Jurkat, Clone E6-1 (cell line): ENCODE measurements at places on chromosomes 7 and 10.

- DNase-seq, result no peak
These were observed 4.1 kb upstream of the PLAU start for GRCh38 chr10:73906524-73907447.

GRCh38 chr10:88866454-88866853 lies 13.6 kb upstream of the STAMBPL1 start:
- DNase-seq, result no peak

- DNase-seq, result no peak
These were observed 13.8 kb downstream of the SUFU start for GRCh38 chr10:102517553-102517952.

GRCh38 chr7:105816266-105816843 lies 60.0 kb downstream of the ATXN7L1 start:
- no peak for DNase-seq

DNA sequence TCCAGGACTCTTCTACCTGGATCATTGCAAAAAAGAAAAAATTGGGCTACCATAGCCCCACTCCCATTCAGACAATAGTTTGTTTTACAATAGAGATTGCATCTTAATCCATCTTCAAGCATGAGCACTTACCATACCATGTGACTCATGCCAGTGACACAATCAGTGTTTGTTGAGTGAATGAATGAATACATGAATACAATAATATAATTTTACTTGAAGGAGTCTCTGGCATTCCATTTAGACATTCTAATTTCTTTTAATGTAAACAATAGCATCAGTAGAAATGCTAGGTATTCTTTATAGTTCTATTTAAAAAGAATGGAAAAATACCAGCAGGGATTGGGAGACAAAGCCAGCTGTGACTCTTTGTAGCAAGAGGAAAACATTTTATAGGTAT lies 141.6 kb upstream of the AKR1E2 start:
- DNase-seq, result no peak

GRCh38 chr7:91265693-91266066 lies 1.4 kb downstream of the FZD1 start:
- DNase-seq, result no peak

GRCh38 chr7:119514326-119514725 lies 758.6 kb upstream of the KCND2 start:
- no peak for DNase-seq

DNA sequence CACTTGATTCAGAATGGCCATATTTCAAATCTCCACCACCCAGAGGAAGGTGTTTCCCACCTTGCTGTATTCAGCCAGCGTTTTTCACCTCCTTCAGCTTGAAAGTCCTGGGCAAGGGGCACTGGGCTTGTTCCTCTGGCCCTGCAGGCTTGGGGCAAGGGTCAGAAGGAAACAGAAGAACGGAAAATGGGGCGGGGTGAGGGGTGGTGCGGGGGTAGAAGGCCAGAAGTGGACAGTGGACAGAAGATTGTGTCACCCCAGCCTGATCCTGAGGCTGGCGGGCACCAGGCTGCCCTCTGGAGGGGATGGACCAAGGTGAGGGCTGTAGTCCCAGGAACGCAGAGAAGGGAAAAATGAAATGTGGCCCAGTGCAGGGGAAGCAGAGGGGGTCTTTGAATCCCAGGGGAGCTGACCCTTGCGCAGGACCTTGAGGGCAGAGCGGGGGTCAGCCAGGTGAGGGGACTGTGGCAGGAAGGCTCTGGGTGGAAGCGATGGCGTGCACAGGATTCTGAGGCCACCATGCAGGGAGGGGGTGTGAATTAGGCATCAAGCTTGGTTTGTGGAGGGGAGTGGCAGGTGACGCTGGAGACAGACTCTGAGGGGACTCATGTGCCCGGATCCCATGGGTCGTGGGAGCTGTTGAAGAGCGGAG lies 23.0 kb downstream of the TMEM120A start:
- DNase-seq, result no peak

DNA sequence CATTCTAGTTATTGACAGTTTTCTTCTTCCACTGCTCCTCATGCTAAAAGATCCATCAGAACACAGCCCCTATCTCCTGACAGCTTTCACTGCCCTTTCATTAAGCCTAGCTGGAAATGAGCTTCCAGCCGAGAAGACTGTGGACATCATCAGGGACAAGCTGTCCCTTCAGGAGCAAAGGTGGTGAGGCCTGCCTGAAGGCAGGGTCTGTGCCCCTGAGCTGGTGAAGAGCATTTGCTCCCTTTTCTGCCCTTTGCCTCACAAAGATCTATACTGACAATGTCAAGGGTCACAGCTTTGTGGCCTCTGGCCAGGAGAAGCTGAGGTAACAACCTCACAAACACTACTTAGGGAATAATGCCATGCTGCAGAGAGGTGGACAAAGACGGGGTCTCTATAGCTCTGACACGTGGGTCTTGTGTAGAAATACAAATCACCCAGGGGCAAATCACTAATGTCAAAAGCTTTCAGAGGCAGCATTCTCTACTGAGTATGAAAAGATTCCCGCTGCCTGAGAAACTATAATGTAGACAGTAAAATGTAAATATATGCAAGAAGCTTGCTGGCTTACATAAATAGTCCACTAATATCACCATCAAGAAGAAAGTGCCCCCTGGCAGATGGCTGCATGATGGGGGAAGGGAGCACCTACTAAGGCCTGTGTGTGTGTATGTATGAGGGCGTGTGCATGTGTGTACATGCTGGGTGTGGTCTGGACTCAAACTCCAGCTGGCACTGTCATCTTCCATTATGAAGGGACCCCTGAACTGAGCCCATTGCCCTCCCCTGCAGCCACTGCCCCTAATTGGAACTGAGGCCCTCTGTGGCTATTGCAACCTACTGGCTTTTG lies 55.8 kb downstream of the HBP1 start:
- DNase-seq, result no peak

DNA sequence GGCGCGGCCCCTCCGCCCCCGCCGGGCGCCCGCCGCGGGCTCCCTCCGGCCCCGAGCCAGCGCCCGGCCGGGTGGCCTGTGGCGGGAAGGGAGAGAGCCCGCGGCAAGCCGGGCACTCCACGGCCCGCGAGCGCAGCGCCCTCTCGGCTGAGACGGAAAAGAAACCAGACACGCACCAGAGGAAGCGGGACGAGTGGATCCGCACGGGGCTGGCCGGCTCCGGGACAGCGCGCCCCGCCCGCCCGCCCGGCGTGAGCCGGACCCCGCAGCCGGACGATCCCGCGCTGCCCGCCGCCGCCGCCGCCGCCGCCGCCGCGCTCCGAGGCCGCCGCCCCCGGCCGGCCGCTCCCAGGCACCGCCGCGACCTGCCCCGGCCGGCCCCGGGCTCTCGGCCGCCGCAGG lies 300 bp downstream of the ARHGAP21 start:
- DNase-seq, result no peak

DNA sequence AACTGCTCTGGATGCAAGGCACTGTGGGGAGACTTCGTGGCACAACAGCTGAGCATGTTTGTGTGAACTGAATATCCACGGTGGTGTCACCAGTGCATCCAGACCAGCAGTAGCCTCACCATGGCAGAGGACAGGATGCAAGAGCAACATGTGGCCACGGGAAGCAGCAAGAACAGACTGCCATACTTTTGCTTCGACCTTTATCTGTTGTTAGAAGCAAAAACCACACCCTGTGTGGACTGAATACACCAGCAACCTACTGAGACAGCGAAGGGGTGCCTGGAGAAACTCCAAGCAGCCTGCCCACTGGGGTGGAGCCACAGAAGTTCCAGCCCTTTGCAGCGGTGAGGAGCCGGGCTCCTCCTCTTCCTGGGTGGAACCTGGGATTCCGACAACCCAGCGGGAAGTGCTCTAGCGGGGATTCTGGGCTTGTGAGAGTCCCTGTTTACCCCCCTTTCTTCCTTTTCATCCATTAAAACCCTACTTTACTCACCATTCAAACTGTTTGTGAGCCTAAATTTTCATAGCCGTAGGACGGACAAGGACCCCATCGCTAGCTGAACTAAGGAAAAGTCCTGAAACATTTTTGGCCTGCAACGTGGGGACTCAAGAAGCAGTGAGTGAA lies 584.9 kb downstream of the GRM8 start:
- DNase-seq, result no peak

DNA sequence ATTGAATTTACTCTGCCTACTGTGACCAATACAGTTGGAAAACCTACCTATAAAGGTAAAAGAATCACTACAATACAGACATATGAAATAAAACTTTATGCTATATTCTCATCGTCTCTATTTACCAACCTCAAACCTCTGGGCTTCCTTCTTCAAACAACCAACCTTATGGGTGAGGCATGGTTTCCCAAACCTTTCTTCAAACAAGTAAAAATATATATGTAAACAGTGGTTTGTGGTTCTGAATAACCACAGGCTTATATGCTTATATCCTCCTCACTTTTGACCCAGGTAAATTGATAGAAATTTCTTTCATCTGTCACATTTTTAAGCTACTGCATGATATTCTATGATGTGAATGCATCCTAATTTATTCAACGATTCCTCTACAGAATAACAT lies 103.6 kb downstream of the ITGB1 start:
- peak; percentile 39 for DNase-seq

- DNase-seq, result peak; percentile 44
These were observed 11.3 kb upstream of the INMT start for GRCh38 chr7:30740417-30741181.

DNA sequence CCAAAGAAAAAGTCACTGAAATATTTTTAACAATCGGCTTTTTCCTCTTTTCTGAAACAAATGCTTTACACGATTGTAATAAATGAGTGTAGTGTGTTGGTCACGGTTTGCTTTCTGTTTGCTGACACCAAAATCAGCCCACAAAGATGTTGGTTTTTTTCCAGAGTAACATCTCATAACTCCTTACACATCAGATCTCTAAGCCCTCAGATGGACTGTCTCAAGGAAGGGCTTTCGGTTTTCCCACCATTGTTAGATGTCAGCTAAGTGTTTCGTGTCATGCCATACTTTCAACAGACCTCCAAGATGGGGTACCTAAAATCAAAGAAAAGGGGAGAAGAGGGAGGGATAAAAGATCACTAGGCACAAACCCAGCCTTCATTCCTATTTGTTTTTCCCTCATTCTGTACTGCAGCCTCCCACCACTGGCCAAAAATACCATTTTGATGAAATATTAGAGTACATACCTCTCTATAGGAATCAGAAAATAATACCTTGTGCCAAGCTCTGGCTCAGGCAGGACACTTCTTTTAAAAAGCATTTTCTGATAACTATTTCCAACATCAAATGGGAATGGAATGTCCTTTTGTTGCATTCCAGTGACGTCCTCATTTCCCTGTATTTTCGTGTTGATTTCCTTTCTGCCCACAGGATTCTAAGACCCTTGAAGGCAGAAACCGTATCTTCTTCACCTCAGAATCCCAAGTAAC lies 159.1 kb downstream of the DGKI start:
- DNase-seq, result no peak

DNA sequence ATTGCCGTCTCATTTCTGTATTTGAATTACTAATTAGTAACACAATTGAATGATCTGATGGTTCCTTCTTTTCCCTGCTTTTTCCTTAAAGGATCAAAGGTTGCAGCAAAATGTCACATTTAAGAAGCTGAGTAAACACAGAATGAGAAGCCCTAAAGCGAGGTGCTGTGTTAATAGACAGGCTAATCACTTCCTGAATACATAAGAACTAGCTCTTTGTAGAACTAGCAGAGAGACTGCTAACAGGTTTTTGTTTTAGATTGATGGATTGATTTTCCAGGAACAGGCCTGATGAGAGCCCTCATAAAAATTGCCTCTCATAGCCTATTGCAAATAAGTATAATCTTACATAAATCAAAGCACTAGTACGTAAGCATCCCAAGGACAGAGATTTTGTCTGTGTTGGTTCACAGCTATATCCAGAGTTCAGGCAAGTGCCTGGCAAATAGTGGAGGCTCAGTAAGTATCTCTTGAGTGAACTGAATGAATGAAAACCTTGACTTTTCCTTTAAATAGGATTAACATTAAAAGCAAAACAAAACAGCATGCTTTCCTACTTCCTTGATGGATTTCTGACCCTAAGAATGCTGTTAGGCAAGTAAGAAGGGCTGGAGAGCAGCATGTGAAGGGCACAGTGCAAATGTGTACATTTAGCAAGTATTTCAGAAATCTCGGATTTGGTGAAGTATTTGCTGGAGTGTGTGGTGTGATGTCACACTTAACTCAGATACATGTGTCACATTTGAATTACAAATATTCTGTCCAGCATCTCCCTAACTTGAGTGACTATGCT lies 3.3 kb downstream of the TMEM229A start:
- no peak for DNase-seq

DNA sequence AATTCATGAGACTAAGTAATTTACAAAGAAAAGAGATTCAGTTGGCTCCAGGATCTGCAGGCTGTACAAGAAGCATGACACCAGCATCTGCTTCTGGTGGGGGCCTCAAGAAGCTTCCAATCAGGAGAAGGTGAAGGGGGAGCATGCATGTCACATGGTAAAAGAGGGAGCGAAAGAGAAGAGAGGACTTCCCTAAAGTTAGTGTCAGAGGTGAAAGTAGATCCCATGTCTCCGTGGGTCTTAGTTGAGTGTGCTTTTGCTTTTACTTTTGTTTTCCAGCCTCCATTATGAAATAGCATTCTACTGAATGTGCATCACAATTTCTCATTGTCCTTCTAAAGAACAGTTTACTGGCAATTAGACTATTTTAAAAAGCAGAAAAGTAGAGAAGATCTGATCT lies 213.6 kb upstream of the FZD1 start:
- peak; percentile 4 for DNase-seq

DNA sequence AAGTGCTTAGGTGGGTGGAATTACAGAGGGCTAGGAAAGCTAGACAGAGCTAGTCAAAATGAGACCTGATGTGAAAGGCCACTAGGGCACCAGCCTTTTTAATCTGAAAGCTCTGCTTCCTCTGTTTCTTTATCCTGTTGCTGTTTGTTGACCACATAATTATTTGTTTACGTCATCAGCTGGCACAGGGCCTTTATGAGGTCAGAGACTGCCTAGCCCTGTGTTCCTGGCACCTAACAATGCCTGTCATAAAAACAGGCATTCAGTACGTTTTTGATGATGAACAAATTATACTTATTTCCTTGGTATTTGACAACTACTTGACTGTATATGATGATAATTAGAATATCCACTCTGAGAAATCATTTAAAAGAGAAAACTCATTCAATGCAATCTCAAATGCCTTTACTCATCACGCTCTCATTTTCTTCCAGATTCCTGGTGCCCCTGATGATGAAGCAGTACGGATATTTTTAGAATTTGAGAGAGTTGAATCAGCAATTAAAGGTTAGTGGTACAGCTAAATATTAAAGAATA lies 26.0 kb downstream of the RBM17 start:
- DNase-seq, result no peak

GRCh38 chr7:155164316-155164715 lies 94.2 kb downstream of the HTR5A start:
- no peak for DNase-seq

GRCh38 chr7:85030893-85031292 lies 156.0 kb downstream of the SEMA3D start:
- peak; percentile 9 for DNase-seq

DNA sequence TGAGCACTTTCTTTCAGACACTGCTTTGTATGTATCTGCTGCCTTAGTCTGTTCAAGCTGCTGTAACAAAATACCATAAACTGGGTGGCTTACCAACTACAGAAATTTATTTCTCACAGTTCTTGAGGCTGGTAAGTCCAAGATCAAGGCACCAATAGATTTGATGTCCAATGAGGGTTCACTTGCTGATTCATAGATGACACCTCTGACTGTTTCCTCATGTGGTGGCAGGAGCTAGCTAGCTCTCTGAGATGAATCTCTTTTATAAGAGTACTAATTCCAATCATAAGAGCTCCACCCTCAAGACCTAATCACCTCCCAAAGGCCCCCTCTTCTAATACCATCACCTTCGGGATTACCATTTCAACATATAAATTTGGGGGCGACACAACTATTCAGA lies 76.6 kb upstream of the ADO start:
- no peak for DNase-seq
